NCI-H2081 treated with DMSO at 0.1 percent for 48 hours (cell line): ENCODE measurements at places on chromosomes 4 and X.

- no peak for DNase-seq
These were observed 297.2 kb downstream of the HS3ST1 start for GRCh38 chr4:11131491-11131890.

- DNase-seq = no peak
These were observed 23.6 kb upstream of the GC start for GRCh38 chr4:71807469-71807868.

DNA sequence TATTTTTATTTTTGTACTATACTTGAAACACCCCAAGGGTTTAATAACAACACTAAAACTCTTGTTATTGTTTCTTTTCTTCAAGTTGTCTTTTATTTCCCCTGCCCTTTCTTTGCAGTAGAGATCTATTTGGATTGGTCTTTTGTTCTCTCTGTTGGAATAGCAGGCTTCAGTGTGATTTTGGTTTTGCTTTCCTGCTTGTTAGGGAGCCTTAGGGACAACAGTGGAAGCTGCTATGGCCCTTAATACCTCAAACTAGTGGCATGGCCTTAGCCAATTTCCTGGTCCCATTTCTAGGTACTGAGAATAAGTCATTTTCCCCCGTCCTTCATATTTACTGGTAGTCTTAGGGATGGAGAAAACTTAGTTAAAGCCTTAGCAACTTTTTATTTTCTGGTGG lies 535.4 kb upstream of the NDST4 start:
- no peak for DNase-seq

DNA sequence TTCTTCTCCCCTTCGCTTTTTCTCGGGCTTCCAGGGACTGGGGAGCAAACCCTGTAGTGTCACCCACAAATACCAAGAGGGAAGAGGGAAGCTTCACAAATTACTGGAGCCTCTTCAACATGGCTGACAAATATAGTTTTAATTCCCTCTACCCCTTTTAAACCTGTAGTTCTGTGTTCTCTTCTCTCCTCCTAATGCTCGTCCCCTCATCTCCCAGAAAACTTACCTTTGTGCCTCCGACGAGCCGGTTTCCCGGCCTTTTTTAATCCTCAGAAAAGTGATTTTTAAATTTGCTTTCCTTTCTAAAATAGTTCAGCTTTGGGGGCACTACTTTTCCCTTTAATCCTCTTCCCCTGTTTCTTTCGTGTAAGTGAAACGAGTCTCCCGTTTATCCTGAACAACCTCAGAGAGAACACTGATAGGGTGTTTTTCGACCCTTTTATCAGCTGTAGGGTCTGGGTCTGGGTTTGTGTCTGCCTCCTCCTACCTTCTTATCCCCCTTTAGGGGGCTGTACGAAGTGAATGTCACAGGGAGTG lies 408 bp downstream of the TET2 start:
- no peak for DNase-seq

DNA sequence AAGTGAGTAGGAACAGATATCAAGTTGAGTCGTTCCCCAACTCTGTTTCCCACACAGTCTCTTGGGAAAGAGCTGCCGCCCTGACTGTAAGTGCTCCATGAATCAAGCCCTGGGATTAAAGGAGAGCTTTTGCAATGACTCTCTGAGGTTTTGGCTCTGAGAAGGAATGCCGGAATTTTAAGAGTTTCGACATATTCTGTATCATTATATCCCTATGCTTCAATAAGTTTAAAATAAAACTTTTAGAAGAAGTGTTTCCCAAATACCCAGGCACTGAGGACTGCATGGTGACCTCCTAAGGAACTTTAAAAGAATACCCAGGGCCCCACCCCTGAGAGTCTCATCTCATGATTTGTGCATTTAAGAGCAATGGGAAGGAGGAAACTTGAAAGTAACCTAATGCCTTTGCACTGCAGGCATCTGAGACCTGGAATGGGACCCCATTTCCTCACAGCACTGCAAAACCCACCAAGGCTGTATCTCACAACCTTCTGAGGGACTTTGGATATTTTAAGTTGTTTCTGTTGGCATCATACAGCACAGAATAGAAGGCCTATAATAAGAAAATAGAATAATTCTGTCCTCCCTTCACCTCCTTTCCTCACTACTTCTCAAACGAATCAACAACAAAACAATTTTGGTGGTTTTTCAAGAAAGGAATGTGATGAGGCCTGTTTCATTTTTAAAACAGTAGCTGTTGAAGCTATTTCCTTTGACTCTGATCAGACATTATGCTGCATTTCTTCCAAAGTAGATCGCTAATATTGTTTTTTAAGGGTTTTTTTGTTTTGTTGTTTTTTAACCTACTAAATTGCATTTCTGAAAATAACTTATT lies 121.2 kb downstream of the GASK1B start:
- DNase-seq = no peak

- DNase-seq = no peak
These were observed 763.5 kb upstream of the FRG1 start for GRCh38 chr4:189177130-189177529.

- DNase-seq = peak; percentile 18
These were observed 151.8 kb downstream of the SLC7A11 start for GRCh38 chr4:138090150-138090917.

DNA sequence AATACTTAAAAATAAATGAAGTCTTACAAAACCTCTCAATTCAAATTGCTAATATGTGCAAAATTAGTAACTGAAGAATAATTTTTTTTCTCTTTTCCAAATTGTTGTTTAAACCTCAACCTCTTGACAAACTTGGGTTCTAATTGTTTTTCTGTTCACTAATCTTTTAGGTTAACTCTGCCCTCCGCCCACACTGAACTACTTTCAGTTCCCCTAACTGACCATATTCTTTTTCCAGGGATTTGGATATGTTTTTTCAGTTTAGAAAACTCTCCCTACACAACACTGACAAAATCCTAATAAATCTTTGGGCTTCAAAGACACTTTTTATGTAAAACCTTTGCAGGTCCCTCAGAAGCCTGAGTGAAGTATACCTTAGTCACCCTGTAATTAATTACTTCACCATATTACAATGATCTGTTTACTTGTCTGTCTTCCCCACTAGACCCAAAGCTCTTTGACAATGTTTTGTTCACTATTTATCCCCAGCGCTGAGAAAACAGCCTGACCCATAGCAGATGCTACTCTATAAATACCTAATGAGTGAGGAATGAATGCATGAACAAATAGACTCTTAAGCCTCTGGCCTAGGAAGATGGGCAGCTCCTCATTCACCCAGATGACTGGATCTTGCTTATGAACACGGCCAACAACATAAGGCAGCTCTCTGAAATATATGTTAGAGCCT lies 134.9 kb downstream of the MAML3 start:
- no peak for DNase-seq

- DNase-seq = no peak
These were observed 43.7 kb downstream of the OTOP1 start for GRCh38 chr4:4182835-4183568.

DNA sequence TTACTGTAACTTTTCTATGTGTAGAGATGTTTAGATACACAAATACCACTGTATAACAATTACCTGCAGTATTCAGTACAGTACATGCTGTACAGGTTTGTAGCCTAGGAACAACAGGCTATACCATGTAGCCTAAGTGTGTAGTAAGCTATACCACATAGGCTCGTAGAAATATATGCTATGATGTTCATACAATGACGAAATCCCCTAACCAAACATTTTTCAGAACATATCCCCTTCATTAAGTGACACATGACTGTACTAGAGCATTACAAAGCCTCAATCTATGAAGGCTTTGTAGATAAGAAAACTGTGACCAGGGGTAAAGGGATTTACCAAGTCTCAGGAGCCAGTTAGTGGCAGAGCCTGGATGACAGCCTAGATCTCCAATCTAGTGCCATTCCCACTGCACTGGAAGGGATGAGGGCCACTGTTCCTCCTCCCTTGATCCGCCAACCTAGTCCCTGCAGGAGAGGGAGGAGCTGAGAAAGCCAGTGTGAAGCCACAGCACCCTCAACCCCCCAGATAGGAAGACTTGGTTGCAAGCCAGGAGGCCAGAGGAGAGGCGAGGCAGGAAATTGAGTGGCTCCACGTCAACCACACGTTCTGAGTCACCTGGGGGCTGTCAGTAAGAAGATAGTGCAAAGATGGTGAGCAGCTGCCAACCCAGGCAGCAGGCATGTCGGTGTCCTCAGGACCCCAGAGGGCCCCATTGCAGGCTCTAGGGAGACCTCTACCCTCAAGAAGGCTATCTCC lies 227.7 kb downstream of the BCOR start:
- no peak for DNase-seq

DNA sequence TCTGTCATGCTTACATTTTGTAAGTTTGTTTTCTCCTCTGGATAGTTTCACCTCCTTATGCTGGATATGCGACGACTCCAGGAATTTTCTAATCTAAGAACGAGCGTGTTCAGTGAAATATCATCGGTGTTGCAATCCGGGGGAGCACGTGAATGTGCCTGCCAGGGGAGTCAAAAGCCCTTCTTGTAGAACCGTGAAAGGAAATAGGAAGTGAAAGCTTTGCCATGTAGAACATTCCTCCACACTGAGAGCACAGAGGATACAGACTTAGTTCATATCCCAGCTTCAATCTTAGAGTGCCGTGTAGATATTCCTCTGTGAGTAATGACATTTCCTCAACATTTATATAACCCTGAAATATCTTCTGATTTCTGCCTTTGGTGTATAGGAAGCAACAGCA lies 121.2 kb downstream of the VEGFC start:
- no peak for DNase-seq

GRCh38 chr4:87523307-87523706 lies 5.9 kb downstream of the SPARCL1 start:
- DNase-seq = no peak

DNA sequence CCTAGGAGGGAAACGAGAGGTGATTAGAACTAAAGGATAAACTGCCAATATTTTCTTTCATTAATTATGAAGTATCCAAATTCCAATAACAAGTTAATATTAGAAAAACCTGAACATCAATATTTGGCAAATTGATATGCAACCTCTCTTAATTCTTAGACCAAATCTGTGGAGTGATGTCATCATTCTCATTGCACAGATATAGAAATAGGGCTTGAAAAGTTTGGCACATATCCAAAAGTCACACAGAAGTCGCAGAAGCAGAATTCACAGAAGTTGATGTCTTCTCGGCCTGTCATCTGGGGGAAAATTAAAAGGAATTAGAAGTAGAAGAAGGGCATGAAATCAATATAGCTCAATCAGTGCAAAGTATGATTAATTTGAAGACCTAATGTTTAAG lies 36.9 kb downstream of the ENPEP start:
- DNase-seq = no peak

- DNase-seq = no peak
These were observed 679.4 kb downstream of the PDHA2 start for GRCh38 chr4:96519291-96519690.

- no peak for DNase-seq
These were observed 43.3 kb downstream of the TMEM165 start for GRCh38 chr4:55439023-55439422.

GRCh38 chr4:109276482-109277095 lies 25.9 kb downstream of the COL25A1 start:
- DNase-seq = no peak

- no peak for DNase-seq
These were observed 1.3 kb downstream of the TBL1X start for GRCh38 chrX:9466124-9466495.

- DNase-seq = no peak
These were observed 30.3 kb downstream of the RGS12 start for GRCh38 chr4:3323071-3323481.

- DNase-seq = no peak
These were observed 12.9 kb downstream of the CCDC22 start for GRCh38 chrX:49247916-49248811.

DNA sequence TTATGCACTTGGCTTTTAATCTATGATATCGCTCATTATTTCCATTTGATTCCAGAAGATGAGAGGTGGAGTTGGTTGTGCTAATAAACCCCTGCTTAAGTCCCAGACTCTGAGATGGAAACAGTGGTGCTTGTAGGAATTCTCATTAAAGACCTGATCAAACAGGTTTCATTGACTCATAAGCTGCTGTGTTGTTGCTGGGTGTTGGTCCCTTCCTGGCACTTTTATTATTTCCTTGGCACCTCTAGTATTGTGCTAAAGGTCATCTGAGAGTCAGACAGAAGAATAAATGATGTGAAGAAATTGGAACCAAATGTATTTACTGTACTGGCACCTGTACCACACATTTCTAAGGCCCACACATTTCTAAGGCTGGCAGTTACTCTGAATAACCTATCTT lies 544.7 kb upstream of the NR3C2 start:
- no peak for DNase-seq

- no peak for DNase-seq
These were observed 791 bp downstream of the SMIM20 start for GRCh38 chr4:25914670-25915352.

GRCh38 chrX:101429934-101430333 lies 21.9 kb downstream of the HNRNPH2 start:
- no peak for DNase-seq

GRCh38 chr4:89324671-89325070 lies 17.1 kb upstream of the GPRIN3 start:
- DNase-seq = no peak

GRCh38 chr4:182346250-182346649 lies 103.0 kb downstream of the TENM3 start:
- DNase-seq = no peak
